Activated CD4-positive, alpha-beta T cell treated with anti-CD3 and anti-CD28 coated beads, Interleukin-2, amount 10 ng/mL, durations not matched to agents 7 days and 5 days (primary cell): ENCODE measurements at places on chromosomes 12 and 14. TPM values are rescaled to one million over a fixed set of nuclear protein-coding genes. Genes with fewer than 3 reads are reported as not detected.

PROX2 gene
- not detected for total RNA-seq

KIF21A gene
- total RNA-seq, result 13.0 TPM

DPPA3 gene
- not detected for total RNA-seq

CLEC1A gene
- not detected for total RNA-seq

TMEM179 gene
- not detected for total RNA-seq

MYF5 gene
- not detected for total RNA-seq

GRCh38 chr12:22729957-22730443 is 105.0 kb downstream of the ETNK1 start:
- DNase-seq, result no peak

DNA sequence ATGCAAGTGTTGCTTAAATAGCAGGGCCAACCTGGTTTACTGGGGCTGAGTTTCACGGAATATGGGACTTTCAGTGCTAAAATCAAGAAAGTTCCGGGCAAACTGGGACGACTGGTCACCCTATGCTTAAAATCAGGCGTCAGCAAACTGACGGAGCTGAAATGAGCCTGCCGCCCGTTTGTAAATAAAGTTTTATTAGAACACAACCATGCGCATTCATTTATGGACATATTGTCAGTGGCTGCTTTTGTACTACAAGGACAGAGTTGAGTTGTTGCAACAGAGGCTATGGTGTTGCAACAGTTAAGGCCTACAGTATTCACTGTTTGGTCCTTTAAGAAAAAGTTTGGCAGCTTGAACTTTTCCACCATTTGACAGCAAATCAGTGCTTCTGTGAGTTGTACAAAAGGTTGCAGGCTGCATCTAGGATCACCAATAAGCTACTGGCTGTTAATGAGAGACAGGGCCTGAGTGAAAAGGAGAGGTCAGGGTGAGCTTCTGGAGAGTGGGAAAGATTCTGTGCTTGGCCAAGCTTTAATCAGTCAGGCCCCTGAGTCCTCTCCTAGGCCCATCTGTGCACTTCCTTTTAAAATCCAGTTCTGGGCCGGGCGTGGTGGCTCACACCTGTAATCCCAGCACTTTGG is 13.3 kb downstream of the SELPLG start:
- no peak for DNase-seq

DNA sequence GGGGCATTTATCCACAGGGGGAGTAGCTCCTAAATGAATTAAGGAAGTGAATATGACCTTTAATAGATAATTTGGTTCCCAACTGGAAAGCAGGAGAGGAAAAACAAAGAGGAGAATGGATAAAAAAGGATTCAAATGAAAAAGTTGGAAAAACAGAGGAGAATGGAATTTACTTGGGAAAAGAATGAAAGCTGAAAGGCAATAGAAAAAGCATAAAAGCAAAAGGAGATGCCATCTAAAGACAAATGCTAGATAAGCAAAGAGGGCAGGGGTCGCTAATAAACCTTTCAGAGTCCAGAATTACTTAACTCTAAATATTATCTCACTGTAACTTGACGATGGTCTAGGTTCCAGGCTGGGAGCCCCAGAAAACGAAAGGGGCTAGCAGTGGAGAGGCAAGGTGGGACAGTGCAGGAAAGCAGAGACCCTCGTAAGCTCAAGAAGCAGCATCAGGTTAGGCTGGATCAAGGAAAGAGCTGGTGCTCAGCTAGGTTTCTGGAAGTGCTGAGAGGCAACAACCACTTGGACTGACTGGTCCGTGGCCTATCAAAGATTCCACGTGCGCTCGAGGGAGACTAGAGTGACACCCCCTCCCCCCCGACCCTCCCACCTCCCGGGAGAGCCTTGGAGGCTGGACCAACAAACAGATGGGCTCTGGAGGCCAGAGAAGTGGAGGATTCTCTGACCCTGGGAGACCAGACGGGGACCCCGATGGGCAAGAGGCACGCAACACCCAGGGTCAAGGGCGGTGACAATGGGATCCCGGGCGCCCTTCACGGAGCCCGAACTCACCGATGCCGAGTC is 1.2 kb downstream of the SLC2A13 start:
- no peak for DNase-seq

DNA sequence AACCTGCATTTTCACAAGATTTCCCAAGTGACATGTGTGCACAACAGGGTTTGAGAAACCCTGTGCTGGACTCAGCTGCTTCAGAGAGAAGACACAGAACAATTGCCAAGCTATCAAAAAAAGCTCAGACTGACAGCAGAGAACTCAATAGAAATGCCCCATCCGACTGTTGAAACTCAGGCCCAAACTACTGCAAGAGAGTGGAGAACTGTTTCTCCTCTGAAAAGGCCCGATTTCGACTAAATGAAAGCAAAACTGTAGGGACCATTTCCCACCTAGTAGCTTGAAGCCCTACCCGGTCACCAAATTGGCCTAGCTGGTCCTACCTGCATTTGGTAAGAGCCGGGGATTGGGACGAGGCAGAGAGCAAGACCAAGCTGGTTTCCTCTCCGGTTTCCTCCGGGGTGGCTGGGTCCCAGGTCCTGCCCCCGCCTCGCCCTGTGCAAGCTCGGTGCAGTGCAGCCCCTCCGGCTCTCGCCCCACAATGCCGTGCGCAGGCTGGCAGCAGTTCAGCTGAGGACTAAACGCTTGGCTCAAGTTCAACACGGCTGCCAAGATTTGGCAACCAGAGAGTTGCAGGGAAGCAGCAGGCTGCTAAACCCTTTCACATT is 1180.6 kb downstream of the VRK1 start:
- DNase-seq, result peak; percentile 82

DNA sequence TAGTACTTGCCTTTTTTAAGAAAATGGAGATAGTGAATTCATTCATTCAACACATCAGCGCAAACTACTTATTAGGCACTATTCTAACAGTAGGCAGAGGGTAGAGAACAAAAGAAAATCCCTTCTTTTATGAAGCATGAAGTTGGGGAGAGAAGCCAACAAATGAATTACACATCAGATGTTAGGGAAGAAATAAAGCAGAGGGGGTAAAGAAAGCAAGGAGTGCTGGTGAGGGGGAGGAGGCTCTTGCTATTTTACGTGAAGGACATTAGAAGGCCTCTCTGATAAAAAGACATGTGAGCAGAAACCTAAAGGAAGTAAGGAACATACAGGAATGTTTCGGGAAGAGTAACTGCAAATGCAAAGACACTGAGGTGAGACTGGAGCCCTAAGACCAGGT is 22.2 kb downstream of the TFCP2 start:
- DNase-seq, result no peak

DNA sequence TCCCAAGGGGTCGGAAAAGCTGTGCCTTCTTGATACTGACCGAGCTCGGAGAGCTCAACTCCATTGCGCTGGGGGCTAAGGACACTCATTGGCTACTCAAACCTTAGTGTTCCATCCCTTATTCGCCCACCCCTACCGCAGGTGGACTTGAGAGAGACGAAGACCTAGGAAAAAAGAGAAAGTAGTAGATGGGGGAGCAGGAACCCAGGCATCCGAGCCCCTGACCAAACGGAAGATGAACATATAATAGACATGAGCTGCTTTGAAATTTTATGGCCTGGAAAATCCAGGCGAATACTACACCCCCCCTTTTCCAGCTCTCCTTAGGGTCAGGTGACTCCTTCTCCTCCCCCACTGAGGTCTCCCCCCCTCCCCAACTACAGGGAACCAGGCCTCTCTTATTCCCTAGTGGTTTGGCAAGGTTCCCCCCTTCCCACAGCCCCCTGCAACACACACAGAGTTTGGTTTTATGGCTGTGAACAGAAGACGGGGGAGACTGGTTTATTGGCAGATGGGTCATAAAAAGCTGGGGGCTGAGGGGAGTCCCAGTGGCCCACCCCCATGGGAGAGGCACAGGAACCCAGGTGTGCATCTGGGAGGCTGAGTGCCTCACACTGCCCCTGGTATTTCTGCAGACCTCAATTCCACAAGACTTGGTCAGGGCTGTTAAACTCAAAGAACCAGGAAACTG is 1.6 kb downstream of the GDF11 start:
- DNase-seq, result no peak

DNA sequence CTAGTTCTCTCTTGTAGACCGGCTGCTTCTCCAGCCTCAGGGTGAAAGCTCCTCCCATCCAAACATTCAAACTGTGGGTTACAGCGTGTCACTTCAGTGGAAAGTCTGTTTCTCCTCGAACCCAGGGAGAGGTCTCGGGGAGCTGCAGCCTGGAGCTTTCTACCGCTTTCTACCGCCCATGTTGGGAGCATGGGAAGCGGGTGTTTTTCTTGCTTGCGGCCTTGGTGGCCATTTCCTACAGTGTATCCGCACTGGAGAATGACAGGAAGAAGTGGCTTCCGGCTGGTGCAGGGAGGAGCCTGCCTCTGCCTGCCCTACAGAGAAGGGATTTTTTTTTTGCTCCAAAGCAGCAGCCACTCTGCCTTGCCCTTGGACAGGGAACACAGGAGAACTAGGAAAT is 21.2 kb downstream of the ZFP36L1 start:
- peak; percentile 46 for DNase-seq

GRCh38 chr14:90140956-90141316 is 79.1 kb downstream of the KCNK13 start:
- DNase-seq, result no peak

GRCh38 chr12:53090105-53090504 is 7.4 kb upstream of the IGFBP6 start:
- no peak for DNase-seq

DNA sequence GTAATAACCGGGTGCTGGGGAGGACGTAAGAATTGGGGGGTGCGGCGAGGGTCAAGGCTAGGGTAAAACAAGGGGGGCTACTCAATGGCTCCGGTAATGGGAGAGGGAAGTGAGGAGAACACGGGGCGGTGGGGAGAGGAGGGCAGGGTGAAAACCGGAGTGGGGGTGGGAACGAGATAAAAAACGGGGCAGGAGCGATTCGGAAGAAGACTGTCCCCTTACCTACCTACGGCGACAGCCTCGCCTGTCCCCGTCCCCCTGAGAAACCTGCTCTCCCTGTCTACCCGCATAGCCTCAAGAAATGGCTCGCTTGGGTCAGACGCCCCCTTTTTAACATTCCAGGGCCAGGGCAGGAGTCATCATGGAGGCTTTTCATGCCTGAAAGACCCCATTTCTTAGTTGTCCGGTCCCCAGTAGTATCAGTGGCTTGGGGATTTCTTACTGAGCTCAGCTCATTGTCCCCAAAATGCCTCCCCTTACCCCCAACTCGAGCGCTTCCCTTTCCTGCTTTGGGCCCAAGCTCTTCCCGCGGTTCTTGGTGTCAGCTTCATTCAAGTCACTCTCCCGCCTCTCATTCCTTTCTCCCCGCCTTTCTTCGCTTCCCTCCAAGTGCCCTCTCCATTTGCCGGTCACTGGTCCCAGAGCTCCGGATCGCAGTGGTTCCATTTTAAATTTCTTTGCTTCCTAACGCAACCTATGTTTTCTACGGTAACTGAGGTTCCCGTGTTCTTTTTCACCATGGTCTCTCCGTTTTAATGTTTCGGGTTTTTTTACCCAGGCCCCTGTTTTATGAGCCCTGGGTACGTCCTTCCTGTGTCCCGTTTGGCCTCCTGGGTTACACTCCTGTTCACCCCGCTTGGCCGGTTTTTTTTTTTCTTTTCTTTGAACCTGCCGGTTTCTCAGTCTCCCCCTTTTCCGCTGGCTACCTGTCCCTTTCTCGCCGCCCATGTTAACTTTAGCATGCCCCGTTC is 1.2 kb upstream of the WSB2 start:
- DNase-seq, result peak; percentile 13

DNA sequence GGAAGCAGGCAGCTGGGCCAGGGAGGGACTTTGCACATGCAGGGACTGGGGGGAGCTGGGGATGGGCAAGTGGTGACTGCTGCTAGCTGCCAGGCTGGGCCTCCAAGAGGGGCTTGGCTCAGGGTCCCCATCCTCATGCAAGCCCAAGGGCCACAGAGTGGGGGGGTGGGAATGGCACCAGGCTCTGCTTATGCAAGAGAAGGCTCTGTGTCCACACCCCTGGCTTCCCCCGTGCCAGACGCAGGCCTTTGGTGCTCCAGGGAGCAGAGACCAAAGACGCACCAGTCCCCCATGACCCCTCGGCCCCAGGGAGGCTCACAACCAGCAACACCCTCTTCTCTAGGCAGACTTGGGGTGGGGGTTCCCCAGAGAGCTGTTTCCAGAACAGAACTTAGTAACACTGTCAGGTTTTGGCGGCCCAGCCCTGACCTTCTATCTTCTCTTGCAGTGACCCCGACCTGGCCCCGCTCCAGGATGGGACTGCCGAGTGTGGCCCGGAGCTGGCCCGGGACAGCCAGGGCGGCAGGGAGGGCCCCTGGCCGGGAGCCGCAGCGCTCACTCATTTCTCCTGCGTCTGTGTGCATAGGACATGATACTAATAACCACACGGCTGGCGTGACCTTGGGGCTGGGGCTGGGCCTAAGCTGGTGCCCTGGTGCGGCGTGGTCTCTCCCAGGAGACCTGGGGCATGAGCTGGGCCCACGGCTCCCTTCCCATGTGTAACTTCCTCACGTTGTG is 14.3 kb downstream of the XRCC3 start:
- no peak for DNase-seq

GRCh38 chr14:97407701-97408407 is 610.7 kb downstream of the VRK1 start:
- DNase-seq, result no peak

- DNase-seq, result no peak
These were observed 7.8 kb downstream of the IKZF4 start for GRCh38 chr12:56028511-56029165.
